ENCODE measurements at places on chromosomes 2 and 18.

GRCh38 chr18:6591491-6591890 lies 138.0 kb upstream of the ARHGAP28 start:
- no peak for DNase-seq

- DNase-seq: no peak
These were observed 2.9 kb upstream of the LNPK start for GRCh38 chr2:176004934-176005333.

DNA sequence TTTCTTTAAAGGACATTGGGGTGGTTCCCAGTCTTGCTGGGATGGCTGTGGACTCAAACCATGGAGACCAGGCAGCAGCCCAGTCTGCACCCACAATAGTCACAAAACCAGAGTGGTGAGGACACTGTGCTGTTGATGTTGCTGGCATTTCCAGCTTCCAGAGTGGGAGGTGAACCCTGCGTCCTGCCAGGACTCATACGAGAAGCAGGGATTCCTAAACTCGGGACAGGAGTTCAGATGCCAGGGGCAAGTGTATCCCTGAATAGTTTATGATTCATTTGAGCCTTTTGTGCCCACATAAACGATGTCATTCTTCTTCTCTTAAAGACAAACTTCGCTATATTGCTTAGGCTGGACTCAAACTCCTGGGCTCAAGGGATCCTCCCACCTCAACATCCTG lies 62.8 kb downstream of the TCF7L1 start:
- DNase-seq: no peak

GRCh38 chr18:31774477-31774785 lies 13.8 kb upstream of the SLC25A52 start:
- no peak for DNase-seq

- DNase-seq: no peak
These were observed 146.4 kb downstream of the RIF1 start for GRCh38 chr2:151556121-151556520.

- no peak for DNase-seq
These were observed 41.3 kb upstream of the SLC1A4 start for GRCh38 chr2:64947885-64948284.

GRCh38 chr2:234952270-234953115 lies 676 bp downstream of the SH3BP4 start:
- peak; percentile 59 for DNase-seq

GRCh38 chr18:78772360-78773302 lies 207.0 kb upstream of the SALL3 start:
- no peak for DNase-seq

DNA sequence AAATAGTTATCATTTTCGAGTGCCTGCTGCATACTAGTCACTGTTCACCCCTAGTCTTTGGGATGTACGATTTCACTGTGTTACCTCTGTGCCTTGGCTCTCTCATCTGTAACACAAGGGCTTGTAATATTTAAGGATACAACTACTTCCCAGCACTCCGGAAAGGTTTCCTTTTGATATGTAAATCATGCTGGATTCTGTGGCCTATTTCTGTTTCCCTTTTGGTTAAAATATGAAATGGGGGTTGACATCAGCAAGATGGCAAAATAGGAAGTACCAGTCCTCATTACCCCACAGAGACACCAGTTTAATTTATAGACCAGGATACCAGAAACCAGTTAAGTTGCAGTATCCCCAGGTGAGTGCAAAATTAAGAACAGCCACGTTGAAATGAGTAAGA lies 23.5 kb downstream of the PSMG2 start:
- DNase-seq: no peak

GRCh38 chr2:122156176-122156890 lies 400.9 kb downstream of the TSN start:
- DNase-seq: no peak

DNA sequence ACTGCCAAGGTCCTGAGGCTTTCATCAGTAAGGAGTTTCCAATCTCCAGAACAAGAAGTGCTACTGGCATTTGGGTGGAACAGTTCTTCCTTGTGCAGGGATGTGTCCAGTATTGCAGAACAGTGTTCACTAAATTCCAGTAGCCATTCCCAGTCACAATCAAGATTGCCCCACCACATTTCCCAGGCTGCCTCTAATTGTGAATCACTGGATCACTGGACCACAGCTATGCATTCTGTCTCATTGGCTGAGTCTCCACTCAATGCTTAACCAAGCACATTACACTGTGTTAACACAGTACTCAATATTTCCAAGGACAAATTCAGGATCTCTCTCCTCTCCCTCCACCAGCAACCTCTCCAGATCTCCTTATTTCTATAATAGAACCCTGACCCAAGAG lies 160.2 kb upstream of the CCDC150 start:
- no peak for DNase-seq

DNA sequence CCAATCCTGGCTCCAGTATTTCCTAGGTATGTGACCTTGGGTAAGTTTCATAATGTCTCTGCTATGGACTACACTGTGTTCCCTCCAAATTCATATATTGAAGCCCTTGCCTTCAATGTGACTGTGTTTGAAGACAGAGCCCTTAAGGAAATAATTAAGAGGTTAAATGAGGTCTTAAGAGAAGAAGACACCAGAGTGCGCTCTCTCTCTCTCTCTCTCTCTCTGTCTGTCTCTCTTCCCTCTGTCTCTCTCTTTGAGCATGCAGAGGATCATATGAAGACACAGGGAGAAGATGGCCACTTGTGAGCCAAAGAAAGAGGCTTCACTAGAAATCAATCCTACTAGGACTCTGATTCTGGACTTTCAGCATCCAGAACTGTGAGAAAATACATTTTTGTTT lies 52.2 kb downstream of the NXPH2 start:
- DNase-seq: no peak

GRCh38 chr2:229714736-229715541 lies 584 bp upstream of the DNER start:
- no peak for DNase-seq

- no peak for DNase-seq
These were observed 81.2 kb downstream of the INSIG2 start for GRCh38 chr2:118169359-118170005.

GRCh38 chr2:64650722-64651338 lies 2.9 kb downstream of the SERTAD2 start:
- DNase-seq: no peak

GRCh38 chr18:24584813-24585212 lies 124.4 kb downstream of the HRH4 start:
- DNase-seq: no peak
